Foreskin keratinocyte (primary cell): ENCODE measurements at places on chromosomes 6 and 20. TPM values are rescaled to one million over a fixed set of nuclear protein-coding genes. Genes with fewer than 3 reads are reported as not detected.
A peak's percentile ranks its signal among the peaks of the same experiment; 100 is the strongest.

DNA sequence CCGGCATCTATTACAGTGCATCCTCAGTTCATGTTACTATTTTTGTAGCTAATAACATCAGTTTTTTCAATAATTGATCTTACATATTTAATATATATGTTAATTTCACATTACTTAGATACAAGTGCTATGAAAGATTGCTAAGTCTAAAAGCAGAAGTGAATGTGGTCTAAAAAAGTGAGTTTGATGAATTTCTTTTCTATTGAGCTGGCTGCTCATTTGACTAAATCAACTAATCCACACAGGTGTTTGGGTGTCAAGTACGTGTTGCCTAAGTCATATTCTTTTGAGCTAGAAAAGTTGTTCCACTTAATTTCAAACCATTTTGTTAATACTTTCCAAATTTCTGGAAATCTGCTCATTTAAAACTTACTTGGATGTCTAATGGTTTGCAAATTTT is 46.6 kb upstream of the EZR start:
- DNase-seq: no peak

Gene TP53TG5
- total RNA-seq: not detected in 2 replicates

DNA sequence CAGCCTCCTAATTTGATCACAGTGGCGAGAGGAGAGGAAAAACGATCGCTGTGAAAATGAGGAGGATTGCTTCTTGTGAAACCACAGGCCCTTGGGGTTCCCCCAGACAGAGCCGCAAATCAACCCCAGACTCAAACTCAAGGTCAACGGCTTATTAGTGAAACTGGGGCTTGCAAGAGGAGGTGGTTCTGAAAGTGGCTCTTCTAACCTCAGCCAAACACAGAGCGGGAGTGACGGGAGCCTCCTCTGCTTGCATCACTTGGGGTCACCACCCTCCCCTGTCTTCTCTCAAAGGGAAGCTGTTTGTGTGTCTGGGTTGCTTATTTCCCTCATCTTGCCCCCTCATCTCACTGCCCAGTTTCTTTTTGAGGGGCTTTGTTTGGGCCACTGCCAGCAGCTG is 28.7 kb downstream of the SAYSD1 start:
- no peak for DNase-seq

GRCh38 chr20:13017235-13017634 is 8.5 kb downstream of the SPTLC3 start:
- no peak for DNase-seq

- DNase-seq: no peak
These were observed 172.0 kb downstream of the TBC1D7 start for GRCh38 chr6:13156381-13156780.

GRCh38 chr6:28988536-28989311 is 16.4 kb downstream of the ZNF311 start:
- DNase-seq: peak; percentile 34

DNA sequence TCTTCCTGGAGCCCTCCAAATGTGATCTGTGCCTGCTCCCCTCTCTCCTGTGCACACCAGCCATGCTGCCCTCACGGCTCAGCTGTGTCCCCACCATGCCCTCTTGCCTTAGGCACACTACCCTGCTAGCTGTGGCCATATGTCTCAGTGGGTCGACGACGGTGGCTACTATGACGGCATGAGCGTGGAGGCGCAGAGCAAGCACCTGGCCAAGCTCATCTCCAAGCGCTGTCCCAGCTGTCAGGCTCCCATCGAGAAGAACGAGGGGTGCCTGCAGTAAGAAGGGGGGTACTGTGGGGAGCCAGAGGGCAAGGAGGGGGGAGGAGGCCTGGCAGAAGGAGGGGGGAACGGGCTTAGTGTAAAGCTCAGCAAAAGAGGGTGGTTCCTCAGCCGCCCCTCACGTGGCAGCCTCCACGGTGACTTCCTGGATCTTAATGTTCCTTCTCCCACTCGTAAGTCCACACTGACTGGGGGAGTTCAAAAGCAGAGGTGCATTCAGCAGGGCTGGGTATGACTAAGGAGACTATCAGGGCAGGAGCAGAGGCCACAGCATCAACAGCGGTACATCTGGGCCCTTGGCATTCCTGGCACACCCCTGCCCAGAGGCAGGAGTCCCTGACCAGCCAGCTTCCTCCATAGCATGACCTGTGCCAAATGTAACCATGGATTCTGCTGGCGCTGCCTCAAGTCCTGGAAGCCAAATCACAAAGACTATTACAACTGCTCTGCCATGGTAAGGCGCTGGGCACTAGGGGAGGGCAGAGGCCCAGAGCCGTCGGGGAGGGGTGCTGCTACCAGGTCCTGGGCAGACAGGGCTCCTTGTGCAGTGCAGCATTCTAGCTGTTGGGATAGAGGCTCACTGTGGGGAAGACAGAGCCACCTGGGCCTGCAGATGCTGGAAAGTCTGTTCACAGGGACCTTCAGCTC is 8.0 kb downstream of the DNPH1 start:
- DNase-seq: peak; percentile 29

DNA sequence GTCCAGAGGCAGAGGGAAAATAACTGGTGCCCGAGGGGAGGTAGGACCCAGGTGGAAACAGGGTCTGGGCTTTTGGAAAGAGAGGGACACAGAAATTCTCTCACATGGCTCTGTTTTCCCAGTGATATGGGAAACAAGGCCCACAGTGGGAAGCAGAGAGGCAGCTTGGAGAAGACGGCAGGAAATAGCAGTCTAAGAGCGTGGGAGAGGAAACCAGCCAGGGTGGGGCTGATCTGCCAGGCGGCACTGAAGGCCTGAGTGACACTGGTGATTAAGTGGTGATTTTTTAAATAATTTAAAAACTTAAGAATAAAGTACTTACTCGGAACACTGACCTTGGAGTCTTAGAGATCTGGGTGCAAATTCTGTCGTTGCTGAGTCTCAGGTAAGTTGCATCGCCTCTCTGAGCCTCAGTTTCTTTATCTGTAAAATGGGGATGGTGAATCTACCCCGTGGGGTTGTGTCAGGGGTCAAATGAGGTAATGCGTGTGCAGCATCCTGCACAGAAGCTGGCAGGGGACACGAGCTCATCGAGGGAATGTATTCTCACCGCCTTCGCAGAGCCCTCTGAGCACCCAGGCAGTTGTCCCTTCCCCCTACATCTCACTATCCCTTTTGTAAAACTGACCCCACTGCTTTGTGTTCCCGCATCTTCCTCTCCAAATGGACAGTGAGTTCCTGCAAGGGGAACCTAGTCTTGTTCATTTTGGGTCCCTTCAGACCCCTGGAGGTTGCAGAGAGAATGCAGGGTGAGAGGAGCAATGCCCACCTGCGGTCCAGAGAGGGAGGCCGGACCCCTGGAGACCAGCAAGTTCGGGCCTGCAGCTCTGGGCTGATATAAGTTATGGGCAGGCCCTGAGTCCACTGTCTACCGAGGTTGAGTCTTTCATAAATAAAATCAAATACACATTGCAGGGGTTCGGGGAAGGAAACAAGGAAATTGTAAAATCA is 228.6 kb upstream of the PMEPA1 start:
- no peak for DNase-seq
